ENCODE measurements at places on chromosomes 2 and 18.

DNA sequence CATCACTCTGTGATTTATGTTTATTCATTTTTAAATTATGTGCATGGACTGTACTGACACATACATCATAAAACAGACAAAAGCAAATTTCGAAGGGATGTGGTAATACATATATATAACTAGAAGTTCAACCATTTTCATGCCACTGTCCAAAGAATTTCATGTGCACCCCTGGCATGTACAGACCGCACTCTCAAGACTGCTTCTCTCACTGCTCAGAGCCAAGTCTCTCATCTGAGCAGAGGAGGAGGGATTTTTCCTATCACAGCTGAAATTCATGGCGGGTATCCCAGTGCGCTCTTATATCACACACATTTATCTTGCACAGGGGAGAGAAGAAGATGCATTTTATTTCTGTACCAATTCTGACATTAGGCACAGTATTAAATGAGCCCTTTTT lies 5.9 kb downstream of the TMEM178A start:
- no peak for DNase-seq

GRCh38 chr2:11040992-11041391 lies 114.3 kb upstream of the SLC66A3 start:
- no peak for DNase-seq

DNA sequence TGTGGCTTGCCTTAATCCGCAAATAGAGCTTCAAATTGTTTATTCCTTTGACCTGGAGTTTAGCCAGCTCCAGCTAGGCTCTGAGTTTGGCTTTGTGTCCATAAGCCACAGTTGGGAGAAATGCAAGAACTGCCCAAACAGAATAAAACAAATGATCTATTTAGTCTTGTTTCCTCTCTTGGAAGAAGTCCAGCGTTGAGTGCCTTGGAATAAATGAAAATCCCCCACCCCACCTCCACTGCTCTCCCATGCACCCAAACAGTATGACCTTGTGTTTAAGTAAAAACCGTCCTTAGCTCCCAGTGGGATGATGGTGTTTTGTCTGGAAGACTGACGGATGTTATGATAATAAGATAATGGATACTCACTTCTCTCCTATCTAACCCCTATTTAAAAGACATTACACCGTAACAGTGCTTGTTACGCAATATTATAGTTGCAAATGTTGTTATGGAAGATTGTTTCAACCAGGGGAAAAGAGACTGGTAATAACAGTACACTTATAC lies 3.2 kb upstream of the SERPINE2 start:
- DNase-seq: no peak

- peak; percentile 59 for DNase-seq
Observed at GRCh38 chr18:77000527-77000926, 132.1 kb downstream of the MBP start.

GRCh38 chr2:42147641-42148274 lies 21.4 kb upstream of the EML4 start:
- no peak for DNase-seq

Measured in natural killer cell (primary cell).